ENCODE measurements at places on chromosomes 1 and 21.

GRCh38 chr21:16116069-16116468 is 386.3 kb downstream of the USP25 start:
- no peak for DNase-seq

GRCh38 chr1:210413951-210414350 is 85.2 kb downstream of the HHAT start:
- DNase-seq = no peak

DNA sequence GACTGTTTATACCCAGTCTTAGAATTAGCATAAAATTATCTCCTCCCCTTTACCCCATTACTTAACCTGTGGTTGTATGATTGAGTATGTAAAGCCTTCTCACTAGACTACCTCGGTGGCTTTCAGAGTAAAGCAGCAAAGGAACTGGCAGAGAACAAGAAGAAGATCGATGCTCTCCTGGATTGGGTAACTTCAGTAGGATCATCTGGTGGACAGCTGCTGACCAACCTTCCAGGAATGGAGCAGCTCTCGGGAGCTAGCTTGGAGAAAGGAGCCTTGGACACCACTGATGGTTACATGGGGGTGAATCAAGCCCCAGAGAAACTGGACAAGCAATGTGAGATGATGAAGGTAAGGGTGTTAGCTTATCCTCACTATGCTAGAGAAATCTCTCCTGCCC is 138.6 kb upstream of the BMP8A start:
- no peak for DNase-seq

DNA sequence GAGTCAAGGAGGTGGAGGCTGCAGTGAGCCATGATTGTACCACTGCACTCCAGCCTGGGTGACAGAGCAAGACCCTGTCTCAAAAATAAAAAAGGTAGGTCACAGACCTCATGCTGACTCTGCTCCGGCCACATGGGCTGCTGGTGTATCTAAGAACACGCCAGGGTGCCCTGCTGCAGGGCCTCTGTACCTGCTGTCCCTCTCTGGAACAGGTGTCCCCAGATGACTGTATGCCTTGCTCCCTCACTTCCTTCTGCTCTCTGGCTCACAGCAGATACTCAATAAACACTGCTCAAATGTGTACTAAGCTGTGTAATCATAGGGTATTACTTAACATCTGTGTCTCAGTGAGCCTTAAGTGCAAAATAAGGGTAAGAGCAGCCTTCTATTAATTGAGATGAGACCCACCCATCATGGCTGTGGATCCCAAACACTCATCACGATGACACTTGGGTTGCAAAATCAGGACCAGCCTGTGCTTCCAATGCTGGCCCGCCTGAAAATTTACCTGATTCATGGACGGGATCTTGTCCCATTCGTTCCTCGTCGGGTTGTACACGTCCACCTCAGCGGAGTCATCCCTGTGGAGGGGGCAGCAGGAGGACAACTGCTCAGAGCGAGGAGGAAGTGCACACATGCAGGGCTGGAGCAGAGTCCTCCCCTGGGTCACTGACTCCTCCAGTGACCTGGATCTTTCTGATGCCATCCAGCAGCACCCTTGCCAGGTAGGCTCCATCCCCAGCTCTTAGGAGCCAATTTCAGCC is 7.5 kb downstream of the KLHL21 start:
- DNase-seq = peak; percentile 41

- DNase-seq = no peak
These were observed 5.0 kb downstream of the RNU1-2 start for GRCh38 chr1:16900751-16901150.

GRCh38 chr21:17612023-17612564 is 607 bp downstream of the BTG3 start:
- DNase-seq = peak; percentile 51

GRCh38 chr1:207968521-207969009 is 57.6 kb upstream of the CD34 start:
- no peak for DNase-seq

- DNase-seq = no peak
These were observed 240.3 kb downstream of the AKT3 start for GRCh38 chr1:243609698-243610097.

DNA sequence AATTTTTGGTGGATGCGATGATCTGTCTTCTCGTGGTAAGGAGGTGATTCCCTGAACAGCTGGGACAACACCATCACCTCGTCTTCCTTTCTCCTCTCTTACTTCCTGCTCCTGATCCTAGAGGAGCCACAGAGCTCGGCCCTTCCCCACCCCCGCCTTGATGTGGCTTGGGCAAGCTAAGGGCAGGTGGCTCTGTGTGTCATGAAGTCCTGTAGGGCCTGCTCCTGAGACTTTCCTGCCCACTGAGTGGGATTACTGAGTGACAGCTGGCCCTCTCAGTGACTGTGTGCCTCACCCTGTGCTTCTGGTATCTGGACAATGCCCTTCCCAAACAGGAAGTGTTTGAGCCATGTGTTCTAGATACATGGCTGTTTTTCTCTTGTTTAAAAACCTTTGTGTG is 153.0 kb downstream of the KCNJ6 start:
- DNase-seq = no peak

DNA sequence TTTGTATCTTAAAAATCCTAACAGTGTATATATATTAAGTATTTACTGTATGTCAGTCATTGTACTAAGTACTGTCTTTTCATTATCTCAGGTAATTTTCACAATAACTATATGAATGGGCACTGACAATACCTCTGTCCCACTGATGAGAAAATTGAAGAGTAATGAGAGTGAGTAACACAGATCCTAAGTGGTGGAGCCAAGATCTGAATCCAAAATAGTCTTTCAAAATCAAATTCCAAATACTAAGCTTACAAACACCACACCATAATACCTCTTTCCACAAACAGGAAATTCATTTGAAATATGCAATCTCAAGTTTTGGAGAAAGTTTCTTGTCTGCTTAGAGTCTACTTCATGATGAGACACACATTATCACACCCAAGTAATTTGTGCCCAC is 105.9 kb upstream of the EDEM3 start:
- DNase-seq = no peak

- DNase-seq = no peak
These were observed 52.5 kb downstream of the DISC1 start for GRCh38 chr1:231679109-231679508.

GRCh38 chr1:157193702-157194391 is 55.7 kb upstream of the ETV3 start:
- peak; percentile 77 for DNase-seq
